ENCODE measurements at places on chromosomes 16 and 17.

- no peak for DNase-seq
These were observed 532.3 kb downstream of the CDH13 start for GRCh38 chr16:83159049-83159448.

- DNase-seq = no peak
These were observed 49.1 kb upstream of the SLC25A19 start for GRCh38 chr17:75338335-75338734.

- DNase-seq = no peak
These were observed 5.7 kb upstream of the MINK1 start for GRCh38 chr17:4827399-4827798.

GRCh38 chr16:30555315-30556124, 2.7 kb downstream of the ZNF764 start:
- no peak for DNase-seq

DNA sequence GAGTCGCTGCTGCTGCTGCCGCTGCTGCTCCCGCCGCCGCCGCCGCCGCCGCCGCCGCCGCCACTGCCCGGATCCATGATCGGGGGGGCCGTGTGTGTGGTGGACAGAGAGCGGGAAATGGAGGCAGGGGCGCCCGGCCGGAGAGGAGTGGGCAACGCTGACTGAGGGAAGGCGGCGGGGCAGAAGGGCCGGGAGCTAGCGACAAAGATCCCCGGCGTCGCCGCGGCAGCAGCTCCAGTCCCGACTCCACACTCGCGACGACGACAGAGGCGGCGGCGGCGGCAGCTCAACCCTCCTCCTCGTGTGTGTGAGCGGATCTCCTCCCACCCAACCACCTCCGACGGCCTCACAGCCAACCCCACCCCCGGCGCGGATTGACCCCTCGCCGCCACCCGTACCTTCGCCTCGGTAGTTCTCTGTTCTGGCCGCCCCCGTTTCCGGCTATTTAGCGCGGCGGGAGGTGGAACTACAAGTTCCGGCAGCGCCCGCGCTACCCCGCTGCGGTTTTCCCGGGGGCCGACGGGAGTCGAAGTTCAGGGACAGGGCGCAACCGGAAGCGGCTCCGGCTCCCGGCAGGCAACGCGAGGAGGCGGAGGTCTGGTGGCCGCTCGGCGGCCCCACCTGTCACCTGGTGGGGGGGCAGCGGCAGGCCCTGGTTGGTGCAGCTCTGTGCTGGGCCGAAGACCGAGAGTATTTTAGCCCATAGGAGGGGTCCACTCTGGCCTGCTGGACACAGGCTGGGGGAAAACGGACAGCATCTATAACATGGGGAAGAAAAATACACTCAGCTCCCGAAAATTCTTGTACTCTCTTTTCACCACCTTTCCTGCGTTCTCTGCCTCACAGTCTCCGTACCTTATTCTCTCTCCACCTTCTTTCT, at the start of gene GSPT1:
Gene GSPT1 (minus strand): TSS at position 313 of the 880 bp plus-strand sequence. CDS start 236 bp downstream, at position 77.
- peak; percentile 98 for DNase-seq

DNA sequence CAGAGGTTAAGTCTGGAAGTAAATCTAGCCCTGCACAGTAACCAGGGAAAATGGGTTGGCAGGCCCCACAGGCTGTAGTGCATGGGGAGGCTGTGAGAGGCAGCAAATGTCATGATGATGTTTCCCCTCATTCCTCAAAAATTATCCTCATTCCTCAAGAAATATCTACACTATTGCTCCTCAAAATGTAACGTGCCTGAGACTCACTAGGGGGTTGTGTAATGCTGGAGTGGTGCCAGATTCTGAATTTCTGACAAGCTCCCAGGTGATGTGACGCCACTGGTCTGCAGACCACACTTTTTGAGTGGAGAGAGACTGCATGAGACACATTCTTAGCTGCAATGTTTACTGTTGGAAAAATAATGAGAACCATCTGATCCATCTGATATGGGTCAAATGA, 1.2 kb upstream of the MPP3 start:
- no peak for DNase-seq

- no peak for DNase-seq
These were observed 1.6 kb downstream of the RNF213 start for GRCh38 chr17:80262291-80262690.

GRCh38 chr17:69428252-69428980, 13.9 kb downstream of the MAP2K6 start:
- no peak for DNase-seq

GRCh38 chr17:77829843-77830799, 128.4 kb upstream of the TNRC6C start:
- no peak for DNase-seq

DNA sequence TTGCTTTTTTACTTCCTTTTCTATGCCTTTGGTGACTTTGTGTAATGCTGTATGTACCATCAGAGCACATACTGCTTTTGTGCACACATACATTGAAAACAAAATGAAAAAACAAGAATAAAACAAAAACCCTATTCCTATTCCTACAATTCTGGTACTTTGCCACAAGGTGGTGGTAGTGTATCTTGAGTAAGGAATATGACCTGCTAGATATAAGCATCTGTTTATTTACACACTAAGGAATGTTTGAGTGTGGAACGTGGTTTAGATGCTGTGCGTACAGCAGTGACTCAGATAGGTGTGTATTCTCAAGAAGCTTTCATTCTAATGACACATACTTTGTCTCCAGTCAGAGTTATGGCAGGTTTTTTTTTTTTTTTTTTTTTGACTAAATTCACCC, 606.2 kb downstream of the WWOX start:
- no peak for DNase-seq

GRCh38 chr16:2827831-2828520, 2.1 kb upstream of the ZG16B start:
- DNase-seq = no peak

- DNase-seq = no peak
These were observed 23.1 kb upstream of the DHRS13 start for GRCh38 chr17:28925912-28926365.

GRCh38 chr17:7440113-7440833, 961 bp downstream of the FGF11 start:
- DNase-seq = no peak

GRCh38 chr16:24736758-24737157, 7.3 kb downstream of the TNRC6A start:
- no peak for DNase-seq

GRCh38 chr17:9837551-9838471, 12.1 kb downstream of the GLP2R start:
- no peak for DNase-seq

GRCh38 chr16:31471875-31472708, at the start of gene TGFB1I1:
Gene TGFB1I1, plus strand, starts transcription at chr16:31472152. Its CDS starts 37 bp downstream, at chr16:31472189.
- no peak for DNase-seq

DNA sequence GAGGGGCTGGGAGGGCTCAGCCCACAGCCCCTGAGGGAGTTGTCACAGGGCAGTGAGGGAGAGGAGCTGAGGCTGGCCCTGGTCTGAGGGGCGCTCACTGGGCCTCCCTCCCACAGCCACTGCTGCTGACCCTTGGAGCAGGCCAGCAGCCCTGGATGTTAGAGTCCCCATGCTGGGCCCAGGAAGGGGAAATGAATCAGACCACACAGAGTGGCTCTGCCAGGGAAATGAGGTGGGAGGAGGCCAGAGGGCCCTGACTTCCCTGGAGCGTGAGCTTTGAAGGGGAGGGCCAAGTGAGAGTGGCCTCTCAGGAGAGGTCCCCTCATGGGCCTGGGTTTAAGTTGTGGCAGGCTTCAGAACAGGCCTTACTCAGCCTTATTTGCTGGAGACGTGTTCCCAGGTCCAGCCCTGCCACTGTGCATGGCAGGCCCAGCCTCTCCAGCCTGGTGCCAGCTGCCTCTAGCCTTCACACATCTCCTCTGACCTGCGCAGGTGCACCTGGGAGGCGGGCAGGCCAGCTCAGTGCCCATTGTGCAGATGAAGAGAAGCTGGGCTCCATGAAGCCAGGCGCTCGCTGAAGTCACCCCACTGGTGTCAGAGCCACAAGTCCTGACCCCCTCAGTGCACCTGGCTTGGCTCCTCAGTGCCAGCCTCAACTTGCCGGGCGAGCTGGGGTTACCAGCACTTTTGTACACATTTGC, 15.4 kb downstream of the GPT2 start:
- no peak for DNase-seq

GRCh38 chr17:57665696-57666095, 79.4 kb downstream of the CCDC182 start:
- no peak for DNase-seq

DNA sequence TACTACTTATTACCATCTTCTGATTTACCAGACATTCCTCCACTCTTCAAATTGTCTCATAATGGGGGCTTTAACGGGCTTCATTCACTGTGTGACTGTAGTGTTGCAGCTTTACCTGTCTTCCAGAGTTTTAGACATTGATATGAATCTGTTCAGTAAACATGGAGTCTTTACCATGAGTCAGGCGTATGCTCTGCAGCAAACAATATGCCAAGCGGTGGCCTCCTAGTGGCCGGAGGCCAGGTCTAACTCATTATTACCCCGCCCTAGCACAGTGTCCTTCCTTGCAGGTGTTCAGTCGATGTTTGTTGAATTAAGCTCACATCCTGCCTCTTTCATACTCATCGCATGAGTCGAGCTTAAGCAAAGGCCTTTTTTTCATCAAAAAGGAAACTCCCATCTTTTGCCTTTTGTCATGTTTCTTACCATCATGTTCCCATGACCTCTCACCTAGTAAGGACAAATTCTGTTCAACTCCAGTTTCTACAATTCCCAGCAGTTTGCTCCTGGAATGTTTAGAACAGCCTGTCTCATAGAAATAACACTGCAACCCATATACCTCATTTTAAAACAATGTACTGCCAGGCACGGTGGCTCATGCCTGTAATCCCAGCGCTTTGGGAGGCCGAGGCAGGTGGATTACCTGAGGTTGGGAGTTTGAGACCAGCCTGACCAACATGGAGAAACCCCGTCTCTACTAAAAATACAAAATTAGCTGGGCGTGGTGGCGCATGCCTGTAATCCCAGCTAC, 39.4 kb downstream of the TUBD1 start:
- DNase-seq = no peak

GRCh38 chr16:85420501-85421337, 192.4 kb upstream of the GSE1 start:
- peak; percentile 57 for DNase-seq

GRCh38 chr17:69876757-69877156, 198.3 kb upstream of the KCNJ16 start:
- DNase-seq = no peak

GRCh38 chr16:1929105-1929504, 10.9 kb upstream of the HS3ST6 start:
- no peak for DNase-seq

DNA sequence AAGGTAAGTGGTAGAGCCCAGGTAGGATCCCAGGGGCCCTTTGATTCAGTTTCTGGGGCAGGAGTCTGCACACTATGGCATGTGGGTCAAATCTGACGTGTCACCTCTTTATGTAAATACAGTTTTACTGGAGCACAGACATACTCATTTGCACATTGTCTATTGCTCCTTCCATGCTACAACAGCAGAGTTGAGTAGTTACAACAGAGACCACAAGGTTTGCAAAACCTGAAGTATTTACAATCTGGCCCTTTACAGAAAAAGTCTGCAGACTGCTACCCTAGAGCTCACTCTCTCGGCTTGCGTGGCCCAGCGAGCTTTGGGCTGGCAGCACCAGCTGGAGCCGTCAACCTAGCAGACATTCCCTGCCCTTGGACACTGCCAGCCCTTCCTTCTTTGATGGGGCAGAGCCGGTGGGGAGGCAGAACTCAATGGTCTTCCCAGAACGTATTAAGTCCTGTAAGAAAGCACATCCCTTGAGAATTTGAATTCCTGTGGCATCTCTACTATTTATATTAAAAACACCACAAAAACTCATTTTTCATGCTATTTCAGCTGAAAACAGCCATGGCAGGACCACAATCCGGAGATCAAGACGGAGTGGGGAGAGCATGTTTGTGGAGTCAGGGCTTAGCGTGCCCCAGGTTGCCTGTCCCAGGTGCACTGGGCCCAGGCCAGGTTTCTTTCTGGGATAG, 133.1 kb upstream of the NUDT7 start:
- no peak for DNase-seq

GRCh38 chr17:59623151-59623550, 3.5 kb downstream of the CLTC start:
- DNase-seq = no peak

DNA sequence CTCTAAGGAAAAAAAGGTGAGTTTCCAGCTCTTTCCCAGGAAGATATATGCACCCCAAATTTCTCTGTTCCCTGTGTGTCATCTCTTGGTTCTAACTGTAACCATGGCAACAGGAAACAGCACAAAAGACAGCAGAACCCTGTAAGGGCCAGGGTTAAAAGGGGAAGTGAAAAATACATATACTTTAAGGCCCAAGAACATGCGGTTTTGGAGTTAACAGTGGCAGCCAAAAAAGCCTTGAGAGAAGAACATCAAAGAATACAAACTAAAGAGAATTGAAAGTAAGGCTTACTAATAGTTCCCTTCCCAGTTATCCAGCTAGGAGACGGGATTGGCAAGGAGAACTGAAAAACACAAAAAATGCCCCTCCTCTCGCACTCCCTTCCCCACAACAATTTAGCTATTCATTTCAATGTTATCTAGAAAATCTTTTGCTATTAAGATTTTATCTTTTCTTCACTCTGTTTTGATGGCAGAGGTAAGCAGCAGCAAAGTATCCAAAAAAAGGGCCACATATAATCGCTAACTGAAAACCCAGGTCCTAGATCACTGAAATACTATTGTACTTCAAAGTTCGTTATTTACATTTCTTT, 1.5 kb downstream of the SPOP start:
- DNase-seq = no peak

DNA sequence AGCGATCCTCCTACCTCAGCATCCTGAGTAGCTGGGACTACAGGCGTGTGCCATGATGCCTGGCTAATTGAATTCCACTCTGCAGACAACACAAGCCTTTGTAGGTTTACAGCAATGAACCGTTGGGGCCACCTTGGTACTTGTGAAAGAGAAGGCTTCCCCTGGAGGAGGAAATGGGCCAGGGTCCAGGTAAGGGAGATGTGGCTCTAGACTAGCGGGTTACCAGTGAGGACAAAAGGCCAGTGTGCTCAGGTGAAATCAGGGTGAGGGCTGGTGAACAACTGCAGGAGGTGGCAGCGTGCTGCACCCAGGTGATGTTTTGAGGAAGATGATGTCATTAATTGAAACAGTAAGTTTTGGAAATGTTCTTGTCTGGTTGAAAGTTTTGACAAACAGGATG, 6.7 kb downstream of the SDR42E1 start:
- DNase-seq = no peak

DNA sequence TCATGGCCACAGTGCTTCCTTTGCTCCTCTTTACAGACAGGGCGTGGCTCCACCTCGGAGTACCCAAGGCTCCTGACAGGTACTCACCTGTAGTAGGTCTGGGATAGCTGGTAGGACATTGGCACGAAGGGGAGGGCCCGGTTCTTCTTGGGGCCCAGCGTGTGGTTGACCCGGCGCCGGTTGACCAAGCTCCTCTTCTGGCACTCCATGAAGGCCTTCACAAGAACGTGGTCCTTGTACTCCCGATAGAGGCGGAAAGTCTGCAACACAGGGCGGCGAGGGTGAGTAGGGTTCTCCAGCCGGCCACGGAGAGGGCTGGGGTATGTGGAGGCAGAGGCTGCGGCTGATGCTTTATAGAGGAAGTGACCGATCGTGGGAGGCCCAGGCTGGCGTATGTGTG, 69.7 kb downstream of the IL21R start:
- no peak for DNase-seq

- DNase-seq = no peak
These were observed 19.6 kb upstream of the QRICH2 start for GRCh38 chr17:76327696-76328095.

GRCh38 chr17:42508426-42509165, 27.4 kb upstream of the NAGLU start:
- no peak for DNase-seq

Data from stimulated activated CD4-positive, alpha-beta T cell treated with anti-CD3 and anti-CD28 coated beads, Interleukin-1b, Interleukin-23, amount 100 ng/mL, for 24 hours (primary cell).